A549 treated with CORT108297 at 1 μM for 4 hours (cell line): ENCODE measurements at places on chromosomes 12 and 14. TPM values are rescaled to one million over a fixed set of nuclear protein-coding genes. Genes with fewer than 3 reads are reported as not detected.

DDX51 gene
- 19.9 to 31.7 TPM (median 30.7 TPM) in 5 replicates for total RNA-seq

KRT82 gene
- total RNA-seq, result not detected in 5 replicates

ACOT4 gene
- total RNA-seq, result 1.9 to 2.4 TPM (median 2.0 TPM) in 5 replicates

TROAP gene
- 75.6 to 99.1 TPM (median 87.2 TPM) in 5 replicates for total RNA-seq

RNASE3 gene
- total RNA-seq, result not detected in 5 replicates

IKZF4 gene
- total RNA-seq, result 1.9 to 3.6 TPM (median 2.2 TPM) in 5 replicates

PRB2 gene
- not detected in 5 replicates for total RNA-seq

FGF6 gene
- not detected in 5 replicates for total RNA-seq

ARPC3 gene
- 425 to 887 TPM (median 445 TPM) in 5 replicates for total RNA-seq

USP44 gene
- total RNA-seq, result 0.05 to 0.23 TPM (median 0.13 TPM) in 5 replicates

RASSF3 gene
- 25.4 to 30.8 TPM (median 26.9 TPM) in 5 replicates for total RNA-seq

INHBE gene
- total RNA-seq, result 0.08 to 0.16 TPM (median 0.10 TPM) in 4 of 5 replicates, not detected in the other

SOAT2 gene
- total RNA-seq, result 0.18 to 0.35 TPM (median 0.21 TPM) in 5 replicates

RPL36AL gene
- total RNA-seq, result 408 to 497 TPM (median 411 TPM) in 5 replicates

MRPL52 gene
- total RNA-seq, result 125 to 231 TPM (median 198 TPM) in 5 replicates

CHGA gene
- 1.0 to 1.7 TPM (median 1.4 TPM) in 5 replicates for total RNA-seq

SLC48A1 gene
- total RNA-seq, result 22.1 to 34.2 TPM (median 29.0 TPM) in 5 replicates

FSCB gene
- not detected in 5 replicates for total RNA-seq
